RCC 7860 (cell line): ENCODE measurements at places on chromosomes 11 and 22.

DNA sequence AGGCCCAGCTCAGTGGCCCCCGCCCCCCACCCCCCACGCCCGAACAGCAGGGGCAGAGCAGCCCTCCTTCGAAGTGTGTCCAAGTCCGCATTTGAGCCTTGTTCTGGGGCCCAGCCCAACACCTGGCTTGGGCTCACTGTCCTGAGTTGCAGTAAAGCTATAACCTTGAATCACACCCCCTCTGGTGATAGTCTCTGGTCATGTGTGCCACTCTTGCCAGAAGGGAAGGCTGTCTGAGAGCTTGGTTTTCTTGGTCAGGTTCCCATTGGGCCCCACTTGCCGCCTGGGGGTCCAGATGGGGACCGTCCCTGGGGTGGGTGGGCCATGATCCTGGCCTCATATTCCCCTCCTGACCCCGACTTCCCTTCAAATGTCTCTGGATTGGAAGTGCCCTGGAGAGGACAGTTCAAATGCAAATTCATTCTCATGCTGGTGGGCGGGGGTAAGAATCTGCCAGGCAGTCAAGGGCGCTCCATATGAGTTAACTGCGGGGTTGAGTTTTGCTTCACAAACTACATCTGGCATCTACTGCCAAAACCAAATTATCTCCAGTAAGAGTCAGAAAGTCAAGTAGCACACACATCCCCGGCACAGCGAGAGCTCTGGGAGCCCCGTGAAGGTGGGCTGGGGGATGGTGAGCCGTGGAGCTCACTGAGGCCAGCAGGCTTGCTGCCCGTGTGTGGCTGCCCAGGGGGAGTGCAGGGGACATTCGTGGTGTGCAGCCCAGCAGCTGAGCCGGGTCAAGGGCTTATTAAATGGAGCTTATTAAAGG, 35.7 kb downstream of the B3GAT1 start:
- DNase-seq: no peak

GRCh38 chr11:16883174-16883573, 131.0 kb downstream of the PLEKHA7 start:
- peak; percentile 12 for DNase-seq

DNA sequence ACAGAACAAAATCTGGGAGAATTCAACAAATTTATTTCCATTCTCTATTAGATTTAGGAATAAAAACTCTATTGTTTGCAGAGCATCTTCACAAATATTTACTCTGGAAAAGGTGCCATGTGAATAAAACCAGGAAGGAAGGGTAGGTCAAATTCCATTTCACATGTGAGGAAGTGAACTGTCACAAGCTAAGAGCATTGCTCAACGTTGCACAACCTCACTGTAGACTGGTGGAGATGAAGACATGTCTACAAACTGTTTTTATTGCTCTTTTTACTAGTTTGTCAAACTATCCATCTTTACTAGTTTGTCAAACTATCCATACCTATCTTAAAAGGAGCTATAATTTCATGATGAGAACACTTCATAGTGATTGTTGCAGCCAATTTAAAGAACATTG, 236.4 kb downstream of the CNTN5 start:
- no peak for DNase-seq

GRCh38 chr22:35891442-35891841, 137.2 kb downstream of the RBFOX2 start:
- DNase-seq: no peak

DNA sequence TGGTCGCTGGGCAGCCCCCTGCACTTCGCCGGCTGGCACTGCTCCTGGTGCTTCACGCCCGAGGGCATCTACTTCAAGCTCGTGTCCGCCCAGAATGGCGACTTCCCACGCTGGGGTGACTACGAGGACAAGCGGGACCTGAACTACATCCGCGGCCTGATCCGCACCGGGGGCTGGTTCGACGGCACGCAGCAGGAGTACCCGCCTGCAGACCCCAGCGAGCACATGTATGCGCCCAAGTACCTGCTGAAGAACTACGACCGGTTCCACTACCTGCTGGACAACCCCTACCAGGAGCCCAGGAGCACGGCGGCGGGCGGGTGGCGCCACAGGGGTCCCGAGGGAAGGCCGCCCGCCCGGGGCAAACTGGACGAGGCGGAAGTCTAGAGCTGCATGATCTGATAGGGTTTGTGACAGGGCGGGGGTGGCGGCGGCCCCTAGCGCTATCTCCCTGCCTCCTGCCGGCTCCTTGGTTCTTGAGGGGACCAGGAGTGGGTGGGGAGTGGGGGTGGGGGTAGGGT, 13.5 kb upstream of the MIEF1 start:
- no peak for DNase-seq

- no peak for DNase-seq
Measured at GRCh38 chr11:61689164-61689496, 8.9 kb downstream of the DAGLA start.

DNA sequence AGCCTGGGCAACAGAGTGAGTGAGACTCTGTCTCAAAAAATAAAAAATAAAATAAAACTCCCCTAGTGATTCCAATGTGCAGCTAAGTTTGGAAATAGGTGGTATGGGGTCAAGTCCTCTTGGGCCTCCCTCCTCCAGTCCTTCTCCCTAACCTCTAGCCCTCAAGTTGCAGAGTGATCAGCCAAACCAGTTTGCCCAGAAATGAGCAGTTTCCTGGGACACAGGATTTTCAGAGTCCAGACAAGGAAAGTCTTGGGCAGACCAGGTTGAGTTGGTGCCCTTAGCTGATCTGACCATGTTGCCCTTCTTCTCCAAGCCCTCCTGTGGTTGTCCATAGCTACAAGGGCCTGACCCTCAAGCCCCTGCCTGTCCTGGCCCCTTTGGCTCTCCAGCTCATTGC, 7.9 kb downstream of the TCN2 start:
- DNase-seq: no peak

DNA sequence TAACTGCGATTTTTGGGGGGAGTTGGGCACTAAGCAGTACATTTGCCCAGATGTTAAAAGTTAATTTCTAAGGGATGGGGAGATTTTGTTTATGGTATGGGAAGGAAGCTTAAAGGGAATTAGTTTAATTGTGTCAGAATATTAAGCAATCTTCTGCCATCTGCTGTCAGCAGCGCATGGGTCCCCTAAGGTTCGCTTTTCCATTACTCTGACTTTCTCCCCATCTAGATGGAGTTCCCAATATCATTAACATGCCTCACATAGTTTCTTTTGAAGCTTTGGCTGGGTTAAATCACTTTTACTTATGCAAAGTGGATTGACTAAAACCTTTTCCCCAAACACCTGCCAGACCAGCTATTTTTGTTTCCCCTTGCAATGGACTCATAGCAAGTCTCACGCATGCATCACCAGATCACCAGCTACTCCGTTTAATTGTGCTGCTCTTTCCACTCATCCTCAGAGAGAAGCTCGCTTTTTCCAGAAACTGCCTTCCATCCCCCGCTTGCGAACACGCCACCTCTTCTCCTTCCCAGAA, 172.7 kb downstream of the FAT3 start:
- DNase-seq: no peak

DNA sequence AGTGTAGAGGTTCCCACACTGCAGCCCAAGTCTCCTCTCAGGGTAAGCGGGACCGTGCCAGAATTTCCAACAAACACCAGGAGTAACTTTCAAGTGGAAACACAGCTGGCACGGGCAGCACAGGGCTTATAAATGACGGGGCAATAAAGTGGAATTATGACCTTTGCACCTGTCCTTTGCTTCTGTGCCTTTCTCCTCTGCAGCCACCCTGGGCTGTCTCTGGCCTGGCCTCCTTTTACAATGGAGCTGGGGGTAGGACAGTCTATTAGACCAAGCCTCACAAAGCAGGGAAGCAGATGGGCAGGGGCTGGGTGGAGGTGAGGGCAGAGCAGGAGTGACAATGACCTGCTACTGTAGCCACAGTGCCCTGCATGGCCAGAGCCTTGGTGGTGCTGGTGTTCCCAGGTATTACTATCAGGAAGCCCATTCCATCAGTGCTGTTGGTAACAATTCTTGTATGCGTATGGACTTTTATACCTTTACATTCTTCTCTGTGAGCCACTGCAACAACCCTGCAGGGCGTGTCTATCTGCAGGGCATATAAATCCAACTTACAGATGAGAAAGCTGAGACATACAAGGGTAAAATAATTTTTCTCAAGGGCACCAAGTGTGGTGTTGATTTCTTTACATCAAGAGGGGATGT, 387.8 kb downstream of the CTTN start:
- DNase-seq: no peak

GRCh38 chr11:11513422-11513821, 108.4 kb downstream of the GALNT18 start:
- DNase-seq: no peak

DNA sequence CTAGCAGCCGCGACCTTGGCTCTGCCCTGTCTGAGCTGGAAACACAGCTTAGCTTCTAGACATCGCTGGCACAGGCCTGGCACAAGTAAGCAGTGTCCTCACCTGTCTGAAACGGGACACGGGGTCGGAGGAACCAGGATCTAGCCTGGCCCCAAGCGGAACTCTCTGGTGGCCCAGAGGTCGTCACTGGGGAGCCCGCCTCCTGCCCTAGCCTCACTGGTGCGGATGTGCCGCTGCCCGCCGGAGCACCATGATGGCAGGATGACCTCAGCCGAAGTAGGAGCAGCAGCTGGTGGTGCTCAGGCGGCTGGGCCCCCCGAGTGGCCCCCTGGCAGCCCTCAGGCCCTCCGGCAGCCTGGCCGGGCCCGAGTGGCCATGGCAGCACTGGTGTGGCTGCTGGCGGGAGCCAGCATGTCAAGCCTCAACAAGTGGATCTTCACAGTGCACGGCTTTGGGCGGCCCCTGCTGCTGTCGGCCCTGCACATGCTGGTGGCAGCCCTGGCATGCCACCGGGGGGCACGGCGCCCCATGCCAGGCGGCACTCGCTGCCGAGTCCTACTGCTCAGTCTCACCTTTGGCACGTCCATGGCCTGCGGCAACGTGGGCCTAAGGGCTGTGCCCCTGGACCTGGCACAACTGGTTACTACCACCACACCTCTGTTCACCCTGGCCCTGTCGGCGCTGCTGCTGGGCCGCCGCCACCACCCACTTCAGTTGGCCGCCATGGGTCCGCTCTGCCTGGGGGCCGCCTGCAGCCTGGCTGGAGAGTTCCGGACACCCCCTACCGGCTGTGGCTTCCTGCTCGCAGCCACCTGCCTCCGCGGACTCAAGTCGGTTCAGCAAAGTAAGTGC, 871 bp downstream of the SLC35E4 start:
- DNase-seq: peak; percentile 3

GRCh38 chr11:115324581-115325432, 179.4 kb downstream of the CADM1 start:
- DNase-seq: peak; percentile 46
